ENCODE measurements at places on chromosomes 5 and 9.

- DNase-seq: no peak
These were observed 146.5 kb downstream of the FANCC start for GRCh38 chr9:95171001-95171400.

- DNase-seq: no peak
These were observed 33.1 kb upstream of the TLX3 start for GRCh38 chr5:171275841-171276544.

DNA sequence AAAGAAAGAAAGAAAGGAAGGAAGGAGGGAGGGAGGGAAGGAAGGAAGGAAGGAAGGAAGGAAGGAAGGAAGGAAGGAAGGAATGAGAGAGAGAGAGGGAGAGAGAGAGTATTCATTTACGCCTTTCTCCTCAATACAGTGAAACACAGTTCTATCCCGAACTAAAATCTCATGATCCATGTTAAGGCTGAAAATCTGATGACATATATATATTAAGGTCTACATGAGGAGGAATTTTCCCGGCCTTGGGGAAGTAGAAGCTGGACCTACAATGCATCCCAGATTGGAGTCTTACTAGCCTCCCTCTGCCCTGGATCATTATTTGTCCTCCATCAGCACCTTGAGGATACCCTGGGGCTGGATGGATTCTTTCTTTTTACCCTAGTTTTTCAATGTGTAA lies 95.1 kb upstream of the DAPK1 start:
- no peak for DNase-seq

DNA sequence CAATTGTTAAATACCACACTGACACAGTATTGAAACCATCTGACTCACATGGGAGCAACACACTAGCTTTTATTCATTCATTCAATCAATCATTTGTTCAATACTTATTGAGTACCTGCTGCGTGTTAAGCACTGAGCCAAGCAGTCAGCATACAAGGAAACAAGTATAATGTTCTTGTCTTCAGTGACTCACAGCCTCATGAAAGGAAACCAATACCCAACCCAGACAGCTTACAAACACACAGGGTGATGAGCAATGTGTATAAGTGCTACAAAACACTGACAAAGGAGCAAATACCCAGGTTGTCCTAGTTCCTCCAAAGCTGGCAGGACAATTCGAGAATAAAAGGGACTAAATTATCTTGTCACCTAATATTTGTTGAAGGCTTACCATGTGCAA lies 67.6 kb upstream of the RASEF start:
- no peak for DNase-seq

DNA sequence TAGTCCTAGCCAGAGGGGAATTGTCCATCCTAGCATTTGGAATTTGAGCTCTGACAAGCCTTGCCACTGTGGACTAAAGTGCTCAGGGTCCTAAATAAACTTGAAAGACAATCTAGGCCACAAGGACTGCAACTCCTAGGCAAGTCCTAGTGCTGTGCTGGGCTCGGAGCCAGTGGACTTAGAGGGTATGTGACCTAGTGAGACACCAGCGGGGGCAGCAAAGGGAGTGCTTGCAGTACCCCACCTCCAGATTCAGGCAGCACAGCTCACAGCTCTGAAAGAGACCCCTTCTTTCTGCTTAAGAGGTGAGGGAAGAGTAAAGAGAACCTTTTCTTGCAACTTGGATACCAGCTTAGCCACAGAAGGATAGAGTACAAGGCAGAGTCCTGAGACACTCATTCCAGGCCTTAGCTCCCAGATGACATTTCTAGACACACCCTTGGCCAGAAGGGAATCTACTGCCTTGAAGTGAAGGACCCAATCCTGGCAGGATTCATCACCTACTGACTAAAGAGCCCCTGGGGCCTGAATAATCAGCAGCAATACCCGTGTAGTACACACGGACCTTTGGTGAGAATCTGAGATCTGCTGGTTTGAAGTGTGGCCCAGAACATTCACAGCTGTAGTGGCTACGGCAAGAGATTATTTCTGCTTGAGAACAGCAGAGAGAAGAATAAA lies 164.6 kb downstream of the CCDC171 start:
- DNase-seq: no peak

DNA sequence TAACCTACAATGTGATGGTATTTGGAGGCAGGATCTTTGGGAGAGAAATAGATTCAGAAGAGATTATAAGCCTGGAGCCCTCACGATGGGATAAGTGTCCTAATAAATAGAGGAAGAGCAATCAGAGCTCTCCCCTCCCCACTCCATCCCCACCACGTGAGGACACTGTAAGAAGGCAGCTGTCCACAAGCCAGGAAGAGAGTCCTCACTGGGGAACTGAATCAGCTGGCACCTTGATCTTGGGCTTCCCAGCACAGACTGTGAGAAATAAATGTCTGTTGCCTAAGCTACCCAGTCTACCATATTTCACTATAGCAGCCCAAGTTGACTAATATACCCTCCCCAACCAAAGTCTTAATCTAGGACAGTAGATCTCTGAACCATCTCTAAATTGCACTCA lies 118.1 kb downstream of the SUSD1 start:
- DNase-seq: no peak

- no peak for DNase-seq
These were observed 83.2 kb downstream of the FOXD1 start for GRCh38 chr5:73365301-73365853.

DNA sequence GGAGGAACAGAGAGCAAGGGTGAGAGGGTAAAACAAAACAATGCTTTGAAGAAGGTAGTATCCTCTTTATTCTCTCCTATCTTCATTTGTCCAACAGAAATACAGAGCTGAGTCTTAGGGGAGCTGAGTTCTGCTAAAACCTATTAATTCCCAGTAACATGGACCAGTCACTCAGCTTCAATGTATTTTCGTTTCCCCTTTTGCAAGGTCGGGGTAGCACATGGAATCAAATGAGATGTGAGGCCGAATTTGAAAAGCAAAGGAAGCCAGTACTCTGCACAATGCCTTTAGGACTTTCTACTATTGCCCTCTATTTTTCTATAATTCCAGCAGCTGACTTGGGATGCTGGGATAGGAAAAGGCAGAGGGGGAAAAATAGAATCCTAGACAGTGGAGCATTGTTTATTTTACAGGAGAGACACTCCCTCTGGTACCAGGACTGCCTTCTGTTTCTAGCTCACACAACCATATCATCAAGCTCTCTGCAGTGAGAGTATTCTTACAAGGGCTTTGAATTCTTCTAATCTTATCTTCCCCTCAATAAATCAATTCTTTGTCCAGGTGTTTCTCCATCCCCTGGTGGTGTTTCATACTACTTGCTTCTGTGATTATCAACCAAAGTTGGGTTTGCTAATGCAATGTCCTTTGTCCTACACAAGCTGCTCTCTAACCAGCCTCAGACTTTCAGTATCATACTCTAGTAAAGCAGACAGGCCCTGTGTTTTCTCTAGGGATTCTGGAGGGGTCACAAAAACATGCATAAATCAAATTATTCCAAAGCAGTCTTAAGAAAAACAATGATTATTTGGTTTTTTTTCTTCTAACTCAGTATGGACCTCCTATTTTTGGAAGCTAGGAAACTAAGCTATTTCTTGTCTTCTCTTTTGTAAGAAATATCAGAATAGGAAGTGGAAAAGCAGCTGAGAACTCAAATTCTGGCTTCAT lies 341.5 kb downstream of the OSTF1 start:
- DNase-seq: no peak

GRCh38 chr9:91771027-91771426 lies 179.0 kb downstream of the ROR2 start:
- peak; percentile 88 for DNase-seq
